ENCODE measurements at places on chromosomes 4 and X. TPM values are rescaled to one million over a fixed set of nuclear protein-coding genes. Genes with fewer than 3 reads are reported as not detected.

Gene NEXMIF
- total RNA-seq = not detected

Gene GLRB
- 0.24 TPM for total RNA-seq

Gene AMOT
- 11.2 TPM for total RNA-seq

Gene RIPPLY1
- total RNA-seq = not detected

Gene DDX60
- 5.5 TPM for total RNA-seq

Gene FGFRL1
- 4.8 TPM for total RNA-seq

Gene FHIP1A
- 2.7 TPM for total RNA-seq

Gene TCP11X2
- total RNA-seq = not detected

Gene ATP11C
- total RNA-seq = 33.4 TPM

Gene F11
- total RNA-seq = not detected

Gene WDR45
- total RNA-seq = 87.0 TPM

Gene BGN
- total RNA-seq = not detected

Gene SHOX
- total RNA-seq = not detected

Gene HMGN5
- 1.8 TPM for total RNA-seq

DNA sequence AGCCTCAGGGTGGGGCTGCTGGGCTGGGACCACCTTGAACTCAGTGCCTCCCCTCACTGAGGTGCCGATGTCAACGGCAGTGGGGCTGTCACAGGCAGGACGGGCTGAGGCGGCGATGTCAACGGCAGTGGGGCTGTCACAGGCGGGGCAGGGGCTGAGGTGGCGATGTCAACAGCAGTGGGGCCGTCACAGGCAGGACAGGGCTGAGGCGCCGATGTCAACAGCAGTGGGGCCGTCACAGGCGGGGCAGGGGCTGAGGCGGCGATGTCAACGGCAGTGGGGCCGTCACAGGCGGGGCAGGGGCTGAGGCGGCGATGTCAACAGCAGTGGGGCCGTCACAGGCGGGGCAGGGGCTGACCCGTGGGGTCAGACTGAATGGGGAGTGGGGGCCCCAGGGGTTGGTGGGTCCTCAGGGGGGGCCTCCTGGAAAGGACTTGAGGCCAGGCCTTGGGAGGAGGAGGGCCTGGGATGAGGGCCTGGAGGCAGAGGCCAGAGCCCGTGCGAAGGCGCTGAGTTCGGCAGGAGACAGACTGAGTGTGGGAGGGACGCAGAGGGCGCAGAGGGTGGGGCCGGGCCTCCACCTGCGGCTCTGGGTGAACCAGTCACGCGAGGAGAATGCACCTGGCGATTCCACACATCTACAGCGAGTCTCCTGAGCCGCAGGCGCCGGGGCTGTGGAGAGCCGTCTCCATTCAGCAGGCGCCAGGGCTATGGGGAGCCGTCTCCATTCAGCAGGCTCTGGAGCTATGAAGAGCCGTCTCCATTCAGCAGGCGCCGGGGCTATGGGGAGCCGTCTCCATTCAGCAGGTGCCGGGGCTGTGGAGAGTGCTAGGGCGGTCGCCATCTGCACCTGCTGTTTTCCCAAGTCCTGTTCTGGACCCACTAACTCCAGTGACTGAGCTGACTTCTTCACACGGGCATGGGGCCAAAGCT, 22.9 kb downstream of the ATP5ME start:
- DNase-seq = no peak

DNA sequence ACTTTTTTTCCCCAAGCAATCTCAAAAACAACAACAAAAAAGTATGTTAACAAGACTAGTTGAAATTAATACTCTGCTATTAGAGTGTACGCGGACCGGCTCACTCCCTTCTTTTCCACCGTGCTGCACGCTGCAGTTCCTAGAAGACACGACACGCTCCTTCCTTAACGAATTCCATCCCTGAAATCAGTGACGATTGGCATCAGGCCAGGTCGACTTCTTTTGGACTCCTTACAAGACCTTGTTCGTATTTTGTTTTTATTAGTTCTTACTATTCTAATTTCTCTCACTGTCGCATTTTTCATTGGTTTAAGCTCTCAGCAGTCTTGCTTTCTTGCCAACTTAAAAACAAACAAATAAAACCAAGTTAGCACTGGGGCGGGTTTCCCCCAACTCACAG, 175.8 kb upstream of the PITX2 start:
- DNase-seq = no peak

DNA sequence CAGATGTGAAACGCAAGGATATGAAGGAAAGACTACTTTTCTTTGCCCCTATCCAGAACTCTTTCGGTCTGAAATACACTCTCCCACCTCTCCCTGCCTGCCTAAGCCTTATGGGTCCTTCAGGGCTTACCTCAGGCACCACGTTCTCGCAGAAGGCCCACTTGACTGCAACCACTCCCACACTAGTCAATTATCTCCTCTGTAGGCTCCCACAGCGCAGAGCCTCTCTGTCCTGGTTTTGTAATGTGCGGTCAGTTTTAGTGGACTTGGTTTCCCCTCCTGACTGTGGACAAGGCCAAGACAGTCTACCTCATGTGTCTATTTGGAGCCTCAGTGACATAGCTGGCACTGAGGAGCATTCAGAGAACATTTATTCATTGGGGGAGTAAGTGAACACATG, 11.1 kb downstream of the CNGA2 start:
- no peak for DNase-seq

GRCh38 chr4:76564123-76564915, 129.3 kb downstream of the SHROOM3 start:
- DNase-seq = no peak

- no peak for DNase-seq
These were observed 27.9 kb upstream of the HGFAC start for GRCh38 chr4:3413675-3414420.

- no peak for DNase-seq
These were observed 11.4 kb upstream of the IL15 start for GRCh38 chr4:141625023-141625422.

GRCh38 chr4:182271731-182272130, 28.5 kb downstream of the TENM3 start:
- no peak for DNase-seq

- DNase-seq = no peak
These were observed 256.5 kb upstream of the FAT1 start for GRCh38 chr4:186979961-186980745.

DNA sequence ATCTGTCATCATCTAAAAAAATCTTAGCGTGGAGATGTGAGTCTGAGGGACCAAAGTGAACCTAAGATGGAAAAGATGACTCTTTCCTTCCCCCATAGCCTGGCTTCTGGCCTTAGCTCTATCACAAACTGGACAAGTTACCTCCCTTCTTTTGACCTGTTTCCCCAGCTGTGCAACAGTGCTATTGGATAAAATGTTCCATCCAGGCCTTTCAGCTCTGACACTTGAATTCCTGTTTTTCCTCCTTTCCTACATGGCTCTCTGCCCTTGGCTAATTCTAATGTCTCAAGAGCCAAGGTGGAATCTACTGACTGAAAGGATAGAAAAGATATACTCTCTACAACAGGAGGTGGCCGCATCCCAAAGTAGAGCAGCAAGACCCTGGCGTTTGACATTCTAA, 84.5 kb upstream of the ARHGEF9 start:
- DNase-seq = no peak

DNA sequence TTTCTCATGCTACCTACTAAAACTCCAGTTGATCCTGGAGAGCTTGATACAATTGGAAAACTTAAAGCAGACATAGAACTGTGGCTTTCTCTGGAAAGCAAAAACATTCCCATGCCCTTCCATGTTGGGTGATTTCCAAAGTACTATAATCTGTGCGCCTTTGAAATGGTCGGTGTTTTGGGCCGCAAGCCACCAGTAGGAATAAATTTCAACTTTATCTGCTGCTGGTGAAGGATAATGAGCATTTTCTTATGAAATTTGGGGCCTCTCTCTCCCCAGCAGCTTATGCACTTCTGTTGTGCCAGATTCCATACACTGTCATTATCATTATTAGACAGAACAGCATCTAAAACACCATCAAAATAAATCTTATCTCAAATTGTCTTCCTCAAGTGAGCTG, 366.7 kb upstream of the RPS6KA3 start:
- DNase-seq = no peak

DNA sequence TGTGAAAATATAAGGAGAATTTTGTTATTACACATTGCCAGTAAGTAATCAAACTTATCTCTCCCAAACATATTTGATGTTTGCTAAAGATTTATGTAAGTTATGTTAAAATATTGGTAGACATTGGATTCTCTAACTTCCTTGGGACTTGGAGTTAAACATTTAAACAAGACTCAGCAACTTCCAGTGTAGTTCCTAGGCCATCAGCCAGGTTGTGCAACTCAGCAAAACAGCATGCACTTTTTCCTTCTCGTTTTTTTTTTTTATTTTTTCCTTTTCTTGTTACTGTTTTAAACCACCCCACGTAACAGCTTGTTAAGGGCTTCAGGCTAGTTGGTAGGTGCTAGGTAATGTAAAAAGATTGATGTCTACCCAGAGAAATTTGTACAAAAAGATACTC, 510.4 kb downstream of the ANKRD50 start:
- peak; percentile 6 for DNase-seq

DNA sequence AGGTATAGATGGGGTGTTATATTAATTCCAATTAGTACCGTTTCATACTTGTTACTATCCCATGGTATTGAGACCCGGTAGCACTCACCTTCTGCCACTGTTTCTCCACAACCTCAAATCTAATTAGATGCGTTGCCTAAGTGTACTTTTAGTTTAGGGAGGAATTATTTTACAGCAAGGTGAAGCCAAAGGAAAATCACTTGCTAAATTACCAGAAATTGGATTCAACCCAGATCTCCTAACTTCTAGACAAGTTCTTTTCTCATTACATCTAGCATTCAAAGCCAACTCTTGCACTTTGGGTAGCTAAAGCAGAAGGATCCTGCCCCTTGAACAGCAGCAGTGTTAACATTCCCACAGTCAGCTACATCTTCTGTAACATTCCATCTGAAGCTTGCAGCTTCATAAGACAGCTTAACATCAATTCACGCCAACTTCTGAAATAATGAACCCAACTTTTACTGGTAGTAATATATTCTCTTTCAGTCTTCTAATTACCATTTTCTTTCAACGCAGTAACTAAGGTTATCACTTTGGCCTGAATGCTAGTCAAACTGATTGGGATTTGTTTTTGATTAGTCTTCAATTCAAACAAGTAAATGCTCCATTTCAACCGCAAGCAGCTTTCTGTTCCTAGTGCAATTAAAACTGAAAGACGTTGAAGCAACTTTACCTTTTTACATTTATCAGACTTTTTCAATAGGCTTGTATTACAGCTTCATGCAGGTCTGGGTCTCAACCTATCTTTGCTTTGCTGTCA, 934 bp upstream of the SEC31A start:
- DNase-seq = no peak

DNA sequence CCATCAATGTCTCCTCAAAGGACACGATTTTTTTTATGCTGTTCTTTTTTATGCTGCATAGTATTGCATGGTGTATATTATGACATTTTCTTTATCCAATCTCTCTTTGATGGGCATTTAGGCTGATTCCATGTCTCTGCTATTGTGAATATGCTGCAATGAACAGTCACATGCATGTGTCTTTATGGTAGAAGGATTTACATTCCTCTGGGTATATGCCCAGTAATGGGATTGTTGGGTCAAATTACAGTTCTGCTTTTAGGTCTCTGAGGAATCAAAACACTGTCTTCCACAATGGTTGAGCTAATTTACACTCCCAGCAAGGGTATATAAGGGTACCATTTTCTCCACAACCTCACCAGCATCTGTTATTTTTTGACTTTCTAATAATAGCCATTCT, 113.9 kb downstream of the GRIA3 start:
- no peak for DNase-seq

- DNase-seq = peak; percentile 5
These were observed 14.5 kb upstream of the LNX1 start for GRCh38 chr4:53605783-53606182.

GRCh38 chrX:151227627-151228026, 51.2 kb downstream of the GPR50 start:
- DNase-seq = no peak

DNA sequence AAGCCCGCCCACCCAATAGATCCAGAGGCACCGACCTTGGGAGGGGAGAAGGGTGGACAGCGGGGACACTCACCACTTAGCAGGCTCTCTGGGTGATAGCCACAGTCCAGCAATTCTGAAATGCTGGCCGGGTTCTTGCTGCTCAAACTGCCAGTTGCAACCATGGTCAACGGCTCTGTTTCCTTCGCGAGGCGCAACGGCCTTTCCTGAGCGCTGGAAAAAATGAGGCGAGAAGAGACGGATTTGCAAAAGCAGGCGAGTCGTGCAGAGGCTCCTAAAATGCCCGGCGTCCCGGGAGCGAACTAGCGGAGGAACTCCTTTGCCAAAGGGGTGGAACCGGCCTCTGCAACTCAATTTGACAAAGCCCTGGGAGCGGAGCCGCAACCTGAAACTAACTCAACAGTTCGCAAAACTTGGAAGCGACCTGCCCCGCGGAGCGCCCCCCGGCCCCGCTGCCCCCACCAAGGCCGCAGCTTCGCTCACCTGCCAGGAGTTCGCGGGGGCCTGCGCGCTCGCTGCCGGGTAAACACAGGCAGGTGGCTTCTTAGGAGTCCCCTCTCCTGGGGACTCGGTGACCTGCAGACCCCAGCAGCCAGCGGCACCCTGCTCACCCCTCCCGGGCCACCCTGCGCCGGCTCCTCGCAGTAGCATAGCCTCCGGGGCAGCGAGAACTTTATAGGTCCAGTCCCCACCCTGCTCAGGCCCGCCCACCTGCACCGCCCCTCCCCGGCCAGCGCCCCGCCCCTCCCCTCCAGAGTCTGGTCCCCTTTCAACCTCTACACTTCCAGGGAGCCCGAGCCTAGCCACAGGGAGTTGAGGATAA, at the start of gene DDIT4L:
Gene DDIT4L, minus strand, starts transcription at position 649 of the 823 bp plus-strand sequence. Its CDS starts 485 bp downstream, at position 164.
- DNase-seq = no peak

DNA sequence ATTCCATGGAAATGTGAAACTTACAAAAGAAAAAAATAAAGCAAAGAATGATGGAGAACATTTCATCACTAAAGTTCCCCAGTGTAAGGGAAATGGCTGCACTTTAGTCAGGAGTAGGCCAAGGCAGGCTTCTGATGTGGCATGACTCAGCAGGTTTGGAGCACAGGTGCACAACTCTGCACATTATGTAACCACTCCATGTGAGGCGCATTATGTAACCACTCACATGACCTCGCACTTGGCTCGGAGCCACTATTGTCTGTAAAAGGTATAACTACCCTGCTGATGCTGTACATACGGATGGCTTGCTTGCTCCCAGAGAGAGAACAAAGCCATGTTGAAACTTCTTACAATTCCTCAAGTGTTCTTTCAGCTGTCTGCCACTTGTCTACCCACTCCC, 727.6 kb downstream of the TRAM1L1 start:
- no peak for DNase-seq

DNA sequence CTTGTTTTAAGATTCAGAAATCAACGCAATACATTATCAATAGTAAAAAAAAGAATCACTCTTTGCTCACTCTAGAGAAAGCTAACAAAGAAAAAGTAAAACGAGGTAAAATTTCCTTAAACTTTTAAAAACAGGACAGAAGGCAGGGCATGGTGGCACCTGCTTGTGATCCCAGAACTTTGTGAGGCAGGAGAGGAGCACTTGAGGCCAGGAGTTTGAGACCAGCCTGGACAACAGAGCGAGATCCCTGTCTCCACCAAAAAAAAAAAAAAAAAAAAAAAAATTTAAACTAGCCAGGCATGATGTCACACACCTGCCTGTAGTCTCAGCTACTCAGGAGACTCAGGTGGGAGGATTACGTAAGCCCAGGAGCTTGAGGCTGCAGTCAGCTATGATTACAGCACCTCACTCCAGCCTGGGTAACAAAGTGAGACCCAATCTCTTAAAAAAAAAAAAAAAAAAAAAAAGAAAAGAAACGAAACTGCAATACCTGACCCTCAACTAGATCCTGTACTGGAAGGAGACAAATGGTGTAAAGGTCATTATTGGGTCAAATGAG, 3.5 kb downstream of the CCNI start:
- no peak for DNase-seq

- no peak for DNase-seq
These were observed 40.0 kb upstream of the IQSEC2 start for GRCh38 chrX:53321230-53321942.
